ENCODE measurements at places on chromosomes 11 and 22.

- DNase-seq: no peak
Measured at GRCh38 chr22:23381661-23382427, 198.2 kb downstream of the IGLL1 start.

GRCh38 chr11:107716884-107717532, 5.2 kb upstream of the SLN start:
- no peak for DNase-seq

DNA sequence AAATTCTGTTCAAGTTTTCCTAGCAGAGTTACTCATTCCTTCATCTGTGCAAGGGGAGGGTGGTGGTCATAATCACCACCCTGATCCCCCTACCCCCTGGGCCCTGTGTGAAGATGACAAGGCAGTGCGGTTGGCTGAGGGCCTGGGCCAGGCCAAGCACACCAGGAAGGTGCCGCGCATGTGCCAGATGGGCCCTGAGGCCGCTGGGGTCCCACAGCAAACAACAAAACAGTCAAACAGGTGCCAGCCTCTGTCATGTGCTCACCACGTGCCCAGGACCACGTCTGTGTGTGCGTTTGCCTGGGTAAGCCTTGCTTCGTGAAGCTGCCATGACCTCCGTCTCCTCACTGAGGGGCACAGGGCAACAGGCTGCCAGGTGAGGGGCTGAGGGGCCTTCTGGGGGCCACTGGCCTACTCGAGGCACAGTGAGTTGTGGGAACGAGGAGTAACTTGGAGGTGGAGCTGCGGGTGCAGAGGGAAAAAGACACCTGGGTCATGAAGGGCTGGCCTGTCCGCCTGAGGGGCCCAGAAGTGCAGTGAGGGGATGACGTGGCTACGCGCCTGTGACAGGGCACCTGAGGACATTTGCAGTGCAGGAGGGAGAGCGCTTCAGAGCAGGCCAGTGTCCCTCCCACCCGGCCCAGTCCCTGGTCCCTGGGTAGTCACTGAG, 25.8 kb downstream of the RSPH14 start:
- no peak for DNase-seq

DNA sequence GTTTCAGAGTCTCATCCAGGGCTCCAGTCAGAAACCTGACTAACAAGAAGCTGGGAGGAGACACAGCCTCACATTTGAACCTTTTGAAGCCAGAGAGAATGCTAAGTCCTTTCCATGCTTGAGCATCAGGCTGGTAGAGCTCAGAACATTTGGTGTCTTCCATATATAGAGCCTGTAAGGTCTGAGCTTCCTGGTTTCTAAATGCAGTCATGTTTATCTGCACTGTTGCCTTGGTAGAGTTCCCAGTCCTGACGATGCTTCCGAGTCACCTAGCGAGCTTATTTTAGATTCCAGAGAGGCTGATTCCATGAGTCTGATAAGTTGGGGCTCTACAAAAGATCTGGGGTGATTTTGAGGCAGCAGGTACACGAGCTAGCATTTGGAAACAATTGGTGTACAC, 68.4 kb upstream of the SORL1 start:
- DNase-seq: no peak

DNA sequence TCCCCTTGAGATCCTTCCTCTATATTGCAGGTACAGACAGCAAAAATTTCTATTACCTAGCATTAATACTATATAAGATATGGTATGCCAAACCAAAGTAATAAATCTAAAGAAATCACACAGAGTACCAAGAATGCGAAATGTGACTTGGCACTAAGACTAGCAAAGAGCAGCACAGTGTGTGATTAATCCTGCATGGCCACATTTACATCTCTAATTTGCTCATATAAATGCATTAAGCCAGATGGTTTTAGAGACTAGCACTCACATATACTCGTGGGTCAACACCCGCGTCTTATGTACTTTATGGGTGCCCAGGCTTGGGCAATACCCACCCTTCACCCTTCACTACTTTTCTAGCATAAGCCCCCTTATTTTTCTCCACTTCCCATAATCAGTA, 213.2 kb downstream of the TTC28 start:
- DNase-seq: no peak

- DNase-seq: no peak
Measured at GRCh38 chr11:105033781-105034180, 1.2 kb downstream of the CASP1 start.

DNA sequence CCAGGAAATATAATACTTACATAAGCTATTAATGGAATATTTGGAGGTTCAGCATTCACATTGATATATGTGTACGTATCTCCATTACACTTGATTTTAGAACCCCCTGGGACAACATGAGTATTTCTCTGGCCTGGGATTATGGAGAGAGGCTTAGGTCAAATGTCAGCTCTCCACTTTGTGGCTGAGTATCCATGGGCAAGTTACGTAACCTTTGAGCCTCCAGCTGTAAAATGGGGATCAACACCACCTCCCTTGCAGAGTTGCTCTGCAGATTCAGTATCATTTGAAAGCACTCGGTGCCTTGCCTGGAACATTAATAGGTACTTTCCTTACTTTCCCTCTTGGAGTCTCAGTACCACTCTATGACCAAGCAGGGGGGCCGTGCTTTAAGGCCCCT, 33.2 kb downstream of the C22orf31 start:
- DNase-seq: no peak

GRCh38 chr11:12217879-12218278, 107.5 kb downstream of the MICAL2 start:
- DNase-seq: no peak

DNA sequence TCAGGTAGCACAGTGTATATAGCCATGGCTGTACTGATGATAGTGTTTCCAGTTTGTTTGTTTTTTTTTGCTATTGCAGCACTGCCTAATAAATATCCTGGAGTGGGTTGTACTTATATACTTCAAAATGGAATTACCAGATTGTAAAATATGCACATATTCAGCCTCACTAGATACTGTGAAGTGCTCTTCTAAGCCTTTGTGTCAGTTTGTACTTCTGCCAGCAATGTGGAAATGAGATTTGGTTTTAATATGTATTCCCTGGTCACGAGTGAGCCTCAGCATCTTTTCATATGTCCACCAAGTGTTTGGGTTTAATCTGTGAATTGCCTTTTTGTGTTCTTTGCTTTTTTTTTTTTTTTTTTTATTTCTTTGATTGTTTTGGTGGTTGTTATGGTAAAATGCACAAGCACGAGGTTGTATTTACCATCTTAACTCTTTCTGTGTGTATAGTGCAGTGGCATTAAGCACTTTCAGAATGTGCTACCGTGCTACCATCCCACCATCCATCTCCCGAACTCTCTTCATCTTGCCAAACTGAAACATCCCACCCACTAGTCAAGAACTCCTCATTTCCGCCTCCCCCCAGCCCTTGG, 34.9 kb downstream of the ST3GAL4 start:
- DNase-seq: no peak
